ENCODE measurements at places on chromosomes 2 and 18.

- DNase-seq = no peak
Measured at GRCh38 chr2:152846697-152847470, 128.5 kb downstream of the ARL6IP6 start.

DNA sequence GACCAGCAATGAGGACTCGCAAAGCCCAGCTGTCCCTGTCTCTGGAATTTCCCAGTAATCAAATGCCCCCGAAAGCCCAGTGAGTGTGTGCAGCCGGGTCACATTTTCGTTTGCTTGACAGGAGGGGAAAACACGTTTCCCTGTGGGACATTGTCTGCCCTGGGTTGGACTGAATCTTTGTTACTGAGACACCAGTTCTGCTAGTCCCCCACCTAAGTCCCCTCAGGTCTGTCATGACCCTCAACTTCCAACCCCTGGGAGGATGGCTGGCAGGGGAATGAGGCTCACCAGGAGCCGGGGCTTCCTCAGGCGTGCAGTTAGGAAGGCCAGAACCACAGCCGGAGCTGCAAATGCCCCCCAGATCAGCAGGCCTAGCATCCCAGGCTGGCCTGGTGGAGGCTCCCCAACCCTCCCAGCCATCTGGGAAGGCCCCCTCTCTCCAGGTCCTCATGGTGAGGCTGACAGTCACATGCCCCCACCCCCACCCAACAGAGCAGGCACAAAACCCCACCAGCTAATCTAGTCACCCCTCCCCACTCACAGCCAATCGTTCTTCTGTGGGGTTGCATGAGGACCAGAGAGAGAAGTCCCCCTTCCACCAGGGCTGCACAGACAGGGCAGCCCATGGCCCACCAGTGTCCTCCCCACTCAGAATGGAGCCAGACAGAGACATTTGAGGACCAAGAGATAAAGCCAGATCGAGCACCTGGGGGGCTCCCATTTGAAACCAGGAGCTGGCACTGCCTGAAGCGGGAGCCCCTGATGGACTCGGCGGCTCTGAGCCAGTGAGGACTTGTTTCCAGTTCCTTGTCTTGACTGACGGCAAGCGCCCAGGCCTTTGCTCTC, 33.6 kb downstream of the CYP26B1 start:
- no peak for DNase-seq

GRCh38 chr2:197893403-197894177, 89.2 kb downstream of the PLCL1 start:
- no peak for DNase-seq

GRCh38 chr2:163573652-163574051, 162.2 kb downstream of the FIGN start:
- DNase-seq = no peak

GRCh38 chr18:28468901-28469300, 292.0 kb upstream of the CDH2 start:
- DNase-seq = no peak

DNA sequence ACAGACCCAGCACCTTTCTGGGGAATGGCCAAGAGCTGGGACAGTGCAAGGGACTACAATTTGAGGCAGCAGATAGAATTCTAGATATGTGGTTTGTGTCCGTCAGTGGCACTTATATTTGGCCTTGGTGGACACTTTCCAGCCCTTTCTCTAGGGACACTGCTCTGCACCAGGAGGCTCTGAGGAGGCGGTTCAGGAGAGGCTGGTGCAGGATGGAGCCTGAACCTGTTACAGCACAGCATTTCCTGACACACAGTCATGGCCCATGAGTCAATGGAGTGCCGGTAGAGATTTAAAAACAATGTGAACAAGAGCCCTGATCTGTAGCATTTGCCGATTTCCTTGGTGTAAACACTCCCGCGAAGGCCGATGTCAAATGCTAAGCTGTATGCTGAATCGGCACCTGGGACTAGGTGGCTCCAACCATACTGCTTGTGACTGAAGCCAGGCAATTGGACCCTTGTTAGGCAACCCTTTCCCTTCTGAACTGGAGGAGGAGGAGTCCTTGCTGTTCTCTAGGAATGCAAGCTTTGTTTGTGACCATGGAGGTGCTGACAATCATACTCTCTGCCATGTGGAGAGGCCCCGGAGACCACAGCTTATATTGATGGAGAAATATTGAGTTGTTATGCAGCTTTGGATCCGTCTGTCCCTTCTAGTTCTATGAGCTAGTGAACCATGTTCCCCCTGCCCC, 11.9 kb downstream of the FABP1 start:
- DNase-seq = no peak

GRCh38 chr2:141508806-141509595, 621.8 kb downstream of the LRP1B start:
- no peak for DNase-seq

All from HEK293T (cell line).